ENCODE measurements at places on chromosomes 3 and 15.

- DNase-seq = no peak
Observed at GRCh38 chr3:175476489-175476888, 617.4 kb downstream of the NAALADL2 start.

DNA sequence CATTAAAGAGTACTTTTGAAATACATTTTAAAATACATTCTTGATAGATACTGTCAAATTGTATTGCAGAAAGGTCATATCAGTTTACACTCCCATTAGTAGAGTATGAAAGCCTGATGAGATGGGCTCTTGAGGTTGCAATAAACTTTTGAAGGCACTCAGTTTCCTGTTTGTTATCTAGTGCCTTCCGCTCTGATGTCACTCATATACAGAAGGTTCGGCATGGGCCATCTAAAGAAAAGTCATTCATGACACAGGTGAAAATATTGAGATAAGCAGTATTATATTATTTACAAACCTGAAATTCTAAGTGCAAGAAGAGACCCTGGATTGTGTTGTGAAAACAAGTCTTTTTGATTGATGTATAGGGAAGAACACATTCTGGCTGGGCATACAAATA, 36.5 kb upstream of the DENND4A start:
- DNase-seq = peak; percentile 49

GRCh38 chr3:59320080-59320479, 270.3 kb upstream of the CFAP20DC start:
- DNase-seq = no peak

- no peak for DNase-seq
Observed at GRCh38 chr3:69724722-69725435, 14.4 kb upstream of the MITF start.

GRCh38 chr3:85862893-85863455, 904.2 kb downstream of the CADM2 start:
- DNase-seq = no peak

- no peak for DNase-seq
Observed at GRCh38 chr15:94306700-94307650, 75.6 kb downstream of the MCTP2 start.

- DNase-seq = no peak
Observed at GRCh38 chr3:159045279-159045885, 243.5 kb downstream of the MFSD1 start.

GRCh38 chr3:75768303-75769017, 16.9 kb downstream of the ZNF717 start:
- DNase-seq = no peak

DNA sequence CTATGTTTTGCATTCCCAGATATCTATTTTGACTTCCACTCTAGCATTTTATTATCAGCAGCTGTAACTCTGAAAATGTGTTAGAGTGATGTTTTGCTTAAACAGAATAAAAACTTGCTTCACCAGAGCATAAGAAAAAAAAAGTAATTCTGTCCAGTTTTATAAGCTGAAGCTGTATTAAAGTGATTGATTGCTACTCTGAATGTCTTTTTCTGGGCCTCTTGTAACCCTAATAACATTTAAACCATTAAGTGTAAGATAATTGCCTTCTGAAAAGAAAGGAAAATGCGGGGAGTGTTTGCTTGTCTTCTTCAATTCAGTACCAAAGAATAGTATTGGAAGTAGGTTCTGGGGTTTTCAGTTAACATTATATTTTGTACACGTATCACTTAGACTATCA, 57.9 kb upstream of the UBE2E1 start:
- DNase-seq = no peak

GRCh38 chr15:79025802-79026201, 64.8 kb downstream of the RASGRF1 start:
- DNase-seq = no peak

DNA sequence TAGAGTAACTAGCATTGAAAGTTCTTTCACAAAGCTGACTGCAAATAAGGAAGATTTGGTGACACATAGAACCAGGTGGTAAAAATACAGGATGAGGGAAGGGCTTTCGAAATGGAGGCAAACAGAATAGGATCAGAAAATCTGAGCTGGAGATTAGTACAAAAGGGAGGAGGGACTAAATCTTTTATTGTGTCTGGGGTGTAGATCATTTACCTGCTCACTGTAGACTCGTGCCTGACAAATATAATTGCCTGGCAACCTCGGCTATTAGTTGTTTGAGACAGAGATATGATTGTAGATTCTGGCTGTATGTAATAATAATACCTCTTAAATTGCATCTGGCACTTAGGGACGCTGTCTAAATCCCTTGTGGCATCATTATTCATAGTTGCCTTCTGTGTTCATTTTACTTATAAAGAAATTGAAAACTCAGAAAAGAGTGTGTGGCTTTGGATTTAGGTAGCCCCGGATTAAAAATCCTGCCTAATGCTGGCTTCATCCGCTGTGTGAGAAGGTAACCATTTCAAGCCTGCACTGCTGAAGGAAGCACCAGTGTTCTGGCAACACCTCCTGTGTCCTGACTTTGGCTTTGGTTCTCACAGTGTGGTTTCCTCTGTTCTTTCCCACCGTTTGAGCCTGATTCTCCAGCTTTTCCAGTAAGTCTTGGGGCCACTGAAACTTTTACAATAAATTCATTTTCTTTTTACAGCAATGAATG, 25.0 kb upstream of the GPR160 start:
- no peak for DNase-seq

GRCh38 chr15:80216141-80216540, 35.9 kb downstream of the CTXND1 start:
- no peak for DNase-seq

DNA sequence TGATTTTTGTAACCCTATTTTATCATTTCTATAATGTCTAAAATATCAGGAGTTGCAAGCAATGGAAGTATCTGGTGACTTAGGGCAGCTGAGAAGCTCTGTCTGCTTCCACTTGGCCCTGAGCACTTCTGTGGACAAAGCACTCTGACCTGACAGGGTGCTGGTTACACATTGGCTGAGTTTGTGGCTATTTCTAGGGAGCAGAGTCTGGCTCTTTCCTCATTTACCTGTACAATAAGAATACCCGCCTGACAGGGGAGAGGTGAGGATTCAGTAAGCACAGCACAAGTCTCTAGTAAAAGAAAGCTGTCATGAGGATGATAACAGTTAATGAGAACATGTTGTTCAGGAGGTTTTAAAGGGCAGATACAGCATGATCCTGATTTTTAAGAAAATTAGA, 33.3 kb upstream of the SPESP1 start:
- DNase-seq = no peak

DNA sequence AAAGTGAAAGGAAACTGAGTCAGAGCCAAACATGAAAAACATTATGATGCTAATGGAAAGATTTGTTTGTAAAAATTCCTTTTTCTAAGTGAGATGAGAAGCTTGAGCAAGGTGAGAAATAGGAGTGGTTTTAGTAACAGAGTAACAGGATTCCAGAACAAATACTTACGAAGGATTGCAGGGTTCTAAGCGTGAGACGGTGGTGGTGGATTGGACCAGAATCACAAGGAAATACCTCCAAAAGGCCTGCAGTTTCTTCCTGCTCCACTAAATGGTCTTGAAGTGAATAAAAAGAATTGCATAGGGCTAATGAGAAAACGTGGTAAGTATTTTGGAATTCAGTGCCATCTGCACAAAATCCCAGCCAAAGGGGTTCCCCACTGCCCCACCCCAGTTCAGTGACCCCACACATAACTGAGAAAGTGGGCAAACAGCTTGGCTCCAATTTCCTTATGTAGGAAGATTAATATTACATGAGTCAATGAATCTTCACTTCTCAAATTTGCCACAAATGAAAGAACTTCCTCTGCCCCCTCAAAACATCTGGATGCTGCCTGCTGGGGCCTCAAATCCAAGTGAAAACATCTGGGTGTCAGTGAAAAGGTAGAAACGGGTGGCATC, 283.8 kb upstream of the NR2F2 start:
- no peak for DNase-seq

- DNase-seq = no peak
Observed at GRCh38 chr3:44136421-44136820, 105.3 kb upstream of the TOPAZ1 start.

Data from CD4-positive, alpha-beta T cell treated with Interleukin-6 for 4 hours (primary cell).